ENCODE measurements at places on chromosomes 5 and 9.

DNA sequence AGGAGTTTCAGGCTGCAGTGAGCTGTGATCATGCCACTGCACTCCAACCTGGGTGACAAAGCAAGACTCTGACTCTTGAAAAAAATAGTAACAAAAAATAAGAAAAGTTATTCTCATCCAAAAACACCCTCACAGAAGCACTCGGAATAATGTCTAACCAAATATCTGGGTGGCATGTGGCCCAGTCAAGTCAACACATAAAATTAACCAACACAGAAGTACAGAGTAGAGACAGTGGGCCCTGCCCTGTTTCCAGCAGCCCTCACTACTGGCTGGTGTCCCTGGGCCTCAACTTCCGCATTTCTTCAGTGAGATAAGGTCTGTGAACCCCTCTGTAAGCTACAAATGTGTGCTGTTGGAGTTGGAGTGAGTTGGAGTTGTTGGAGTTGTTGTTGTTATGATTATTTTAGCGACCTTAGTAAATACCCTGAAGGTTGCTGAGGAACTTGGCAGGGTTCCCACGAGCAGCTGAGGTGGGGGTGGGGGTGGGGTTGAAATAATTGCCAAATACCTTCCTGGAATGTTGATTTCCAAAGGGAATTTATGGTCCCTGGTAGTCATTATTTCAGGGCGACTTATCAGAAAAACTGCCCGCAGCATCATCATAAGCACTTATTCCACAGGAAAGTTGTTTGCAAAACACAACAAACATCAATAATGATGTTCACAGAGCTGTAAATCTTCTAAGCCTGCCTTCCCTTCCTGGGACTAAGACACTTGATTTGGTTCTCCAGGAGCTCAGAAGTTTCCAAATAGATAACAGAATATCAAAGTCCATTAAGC is 30.2 kb downstream of the C5orf15 start:
- peak; percentile 55 for DNase-seq

- DNase-seq: no peak
Observed at GRCh38 chr9:79193001-79193400, 378.8 kb upstream of the TLE4 start.

DNA sequence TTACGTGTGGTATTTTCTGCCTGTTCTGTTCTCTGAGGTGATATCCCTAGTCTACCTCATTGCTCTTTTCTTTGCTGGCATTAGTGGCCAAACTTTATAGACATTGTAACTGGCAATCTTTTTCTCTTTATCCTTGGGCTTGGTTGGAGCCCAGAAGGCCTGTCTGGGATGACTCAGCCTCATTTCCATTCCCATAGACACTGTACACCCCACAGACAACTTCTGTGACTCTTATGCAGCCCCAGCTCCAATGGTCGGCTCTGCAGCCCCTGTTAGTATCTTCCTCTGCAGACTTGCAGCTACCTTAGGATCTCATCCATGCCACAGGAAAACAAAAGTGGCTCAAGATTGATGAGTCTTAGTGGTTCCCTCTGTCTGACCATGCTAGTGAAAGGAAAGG is 79.8 kb downstream of the CFAP95 start:
- no peak for DNase-seq

GRCh38 chr5:160230686-160231527 is 1.6 kb downstream of the FABP6 start:
- no peak for DNase-seq

GRCh38 chr5:71769287-71769686 is 50.2 kb downstream of the CARTPT start:
- DNase-seq: no peak

- no peak for DNase-seq
Observed at GRCh38 chr5:159198063-159199036, 11.0 kb downstream of the RNF145 start.

DNA sequence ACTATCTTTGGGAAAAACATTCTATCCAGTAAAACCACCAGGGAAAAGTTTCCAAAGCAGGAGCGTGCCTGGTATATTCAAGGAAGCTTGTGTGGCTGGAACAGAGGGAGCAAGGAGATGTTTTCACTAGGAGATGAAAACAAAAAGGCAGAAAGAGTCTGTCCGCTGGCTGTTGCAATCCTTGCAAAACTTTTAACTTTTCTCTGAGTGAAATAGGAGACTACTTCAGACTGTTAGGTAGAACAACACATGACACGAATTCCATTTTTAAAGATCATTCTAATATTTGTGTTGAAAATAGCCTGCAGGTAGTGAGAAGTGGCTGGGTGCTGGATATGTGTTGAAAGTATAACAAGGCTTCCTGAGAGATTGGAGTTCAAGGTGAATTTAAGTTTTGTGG is 69.5 kb downstream of the PRR16 start:
- no peak for DNase-seq

GRCh38 chr9:36322462-36322861 is 64.2 kb upstream of the GNE start:
- no peak for DNase-seq

GRCh38 chr5:52759331-52759730 is 28.4 kb upstream of the ITGA1 start:
- no peak for DNase-seq

DNA sequence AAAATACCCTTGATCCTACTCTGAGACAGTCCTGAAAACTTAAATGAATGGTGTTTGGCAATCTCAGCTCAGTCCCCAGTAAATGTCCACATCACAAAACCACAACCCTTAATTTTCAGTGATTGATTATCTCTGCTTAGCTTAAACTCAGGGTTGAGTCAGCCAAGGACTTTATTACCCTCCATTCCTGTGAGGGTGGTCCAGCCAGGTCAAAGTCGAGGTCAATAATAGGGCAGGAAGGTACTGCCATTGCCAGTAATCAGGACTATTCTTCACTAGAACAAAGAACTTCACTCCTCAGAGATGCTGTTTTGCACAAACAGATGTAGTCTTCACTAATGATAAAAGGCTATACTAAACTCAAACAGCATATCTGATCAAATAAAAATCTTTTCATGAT is 499.4 kb downstream of the ISL1 start:
- peak; percentile 20 for DNase-seq

- no peak for DNase-seq
Observed at GRCh38 chr5:6705088-6705487, 8.1 kb upstream of the TENT4A start.

- DNase-seq: peak; percentile 12
Observed at GRCh38 chr9:95189251-95190098, 128.0 kb downstream of the FANCC start.

DNA sequence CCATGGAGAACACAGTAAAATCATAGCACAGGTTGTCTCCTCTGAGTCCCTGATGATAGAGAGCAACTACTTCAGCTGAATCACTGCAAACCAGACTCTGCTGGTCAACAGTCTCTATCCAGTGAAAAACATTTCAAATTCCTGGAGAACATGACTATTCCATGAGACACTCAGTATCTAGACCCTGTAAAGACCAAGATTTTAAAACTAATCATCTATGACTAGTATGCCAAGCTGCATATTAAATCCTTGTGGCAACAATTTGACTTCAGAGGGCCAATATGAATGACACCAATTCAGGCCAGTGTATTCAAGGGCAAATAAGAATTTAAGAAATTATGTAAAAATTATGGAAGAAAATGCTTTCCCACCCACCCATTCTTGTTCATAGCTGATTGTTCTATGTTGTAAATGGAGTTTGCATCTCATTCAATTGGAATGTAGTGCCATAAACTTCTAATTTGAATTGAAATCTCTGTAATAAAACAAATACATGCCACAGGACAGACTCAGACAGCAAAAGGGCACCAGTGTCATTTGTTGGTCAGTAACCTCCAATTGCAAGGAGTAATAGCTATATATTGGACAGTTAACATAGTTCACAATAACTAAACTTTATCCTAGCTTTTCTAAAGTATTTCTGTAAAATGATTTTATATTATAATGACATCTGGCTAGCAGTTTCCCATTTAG is 80.1 kb upstream of the LPAR1 start:
- no peak for DNase-seq

GRCh38 chr9:73152543-73152844 is 829 bp downstream of the ANXA1 start:
- DNase-seq: no peak

DNA sequence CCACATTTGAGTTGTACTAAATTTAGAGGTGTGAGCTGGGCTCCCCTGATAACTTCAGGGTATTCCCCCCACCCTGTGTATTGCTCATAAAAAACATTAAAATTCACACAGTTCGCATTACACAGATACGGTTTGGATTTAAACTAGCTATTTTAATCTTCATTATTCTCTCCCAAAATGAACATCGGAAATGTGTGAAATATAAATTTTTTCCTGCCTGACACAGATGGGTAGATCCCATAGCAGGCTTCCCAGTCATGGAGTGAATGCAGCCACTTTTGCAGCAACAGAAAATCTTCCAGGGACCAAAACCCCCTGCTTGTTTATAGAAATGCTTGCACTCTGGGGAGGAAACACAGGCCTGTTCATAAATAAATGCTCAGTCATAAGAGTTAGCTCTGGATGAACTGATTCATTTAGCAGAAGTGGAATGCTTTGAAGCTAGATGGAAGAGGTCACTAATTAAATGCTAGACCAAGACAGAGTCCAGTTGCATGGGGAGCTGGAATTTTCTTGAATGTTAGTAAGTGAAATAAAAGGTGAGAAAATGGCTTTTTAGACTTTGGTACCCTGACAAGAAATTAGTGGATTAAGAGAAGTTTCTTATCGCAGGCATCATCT is 115.6 kb downstream of the PDE8B start:
- no peak for DNase-seq

DNA sequence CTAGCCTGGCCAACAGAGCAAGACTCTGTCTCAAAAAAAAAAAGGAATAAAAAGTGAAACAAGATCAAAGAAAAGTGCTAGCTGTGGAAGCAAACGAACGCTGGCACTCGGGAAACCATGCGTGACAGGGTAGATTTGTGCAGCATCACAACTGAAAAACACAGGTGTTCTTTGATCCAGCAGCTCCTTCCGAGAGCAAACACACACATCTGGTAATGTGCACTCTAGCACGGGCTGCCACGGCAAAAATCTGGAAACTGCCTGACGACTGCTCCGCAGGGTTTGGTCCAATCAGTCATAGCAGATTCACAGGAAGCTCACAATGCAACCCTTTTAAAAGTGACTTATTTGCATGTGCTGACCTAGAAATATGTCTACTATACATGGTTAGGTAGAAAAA is 80.0 kb downstream of the SYK start:
- no peak for DNase-seq

DNA sequence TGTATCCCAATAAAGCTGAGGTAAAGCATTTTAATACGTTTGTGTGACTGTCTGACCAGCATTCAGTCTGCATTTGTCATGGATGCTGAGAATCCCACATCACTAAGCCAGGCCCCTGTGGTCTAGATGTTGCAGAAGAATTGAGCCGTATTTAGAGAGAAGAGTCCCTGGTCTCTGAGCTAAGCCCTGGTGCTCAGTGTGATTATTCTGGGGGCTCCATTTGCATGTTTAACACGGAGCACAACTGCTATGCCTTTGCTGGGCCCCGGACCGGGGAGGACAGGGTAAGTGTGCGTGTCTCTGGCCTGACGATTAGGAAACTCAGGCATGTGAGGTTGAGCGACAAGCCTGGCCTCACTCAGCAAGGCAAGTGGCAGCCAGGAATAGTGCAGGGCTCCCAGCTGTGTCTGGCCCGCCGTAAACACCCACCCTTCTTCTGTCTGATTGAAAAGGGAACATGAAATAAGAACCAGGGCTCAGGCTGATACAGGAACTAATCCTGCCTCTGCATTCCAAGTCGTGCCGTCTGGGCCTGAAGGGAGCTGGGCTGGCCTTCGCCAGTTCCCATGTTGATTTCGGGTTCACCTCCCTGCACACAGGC is 22.3 kb downstream of the FAM78A start:
- DNase-seq: no peak

GRCh38 chr5:119991625-119992024 is 362.3 kb downstream of the FAM170A start:
- no peak for DNase-seq

DNA sequence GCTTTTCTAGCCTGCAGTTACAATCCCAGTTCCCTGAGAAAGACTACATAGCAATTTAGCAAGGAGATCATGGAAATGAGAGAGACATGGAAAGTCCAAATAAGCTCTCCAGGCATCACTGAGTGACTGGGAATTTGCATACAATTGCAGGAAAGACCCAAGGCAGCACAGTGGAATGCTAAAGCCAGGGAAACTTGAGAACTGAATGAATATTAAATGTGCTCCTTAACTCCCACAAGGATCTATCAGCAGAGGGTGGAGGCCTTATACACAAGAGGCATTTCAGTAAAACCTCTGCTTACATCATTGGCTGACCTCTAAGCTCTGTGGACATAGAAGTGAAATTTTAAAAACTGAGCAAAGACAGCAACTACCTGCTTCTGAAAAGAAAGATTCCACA is 355.6 kb upstream of the DAB2 start:
- DNase-seq: no peak

- DNase-seq: no peak
Observed at GRCh38 chr9:134626571-134627416, 14.8 kb upstream of the COL5A1 start.

- DNase-seq: no peak
Observed at GRCh38 chr9:37998881-37999587, 70.0 kb downstream of the SHB start.

DNA sequence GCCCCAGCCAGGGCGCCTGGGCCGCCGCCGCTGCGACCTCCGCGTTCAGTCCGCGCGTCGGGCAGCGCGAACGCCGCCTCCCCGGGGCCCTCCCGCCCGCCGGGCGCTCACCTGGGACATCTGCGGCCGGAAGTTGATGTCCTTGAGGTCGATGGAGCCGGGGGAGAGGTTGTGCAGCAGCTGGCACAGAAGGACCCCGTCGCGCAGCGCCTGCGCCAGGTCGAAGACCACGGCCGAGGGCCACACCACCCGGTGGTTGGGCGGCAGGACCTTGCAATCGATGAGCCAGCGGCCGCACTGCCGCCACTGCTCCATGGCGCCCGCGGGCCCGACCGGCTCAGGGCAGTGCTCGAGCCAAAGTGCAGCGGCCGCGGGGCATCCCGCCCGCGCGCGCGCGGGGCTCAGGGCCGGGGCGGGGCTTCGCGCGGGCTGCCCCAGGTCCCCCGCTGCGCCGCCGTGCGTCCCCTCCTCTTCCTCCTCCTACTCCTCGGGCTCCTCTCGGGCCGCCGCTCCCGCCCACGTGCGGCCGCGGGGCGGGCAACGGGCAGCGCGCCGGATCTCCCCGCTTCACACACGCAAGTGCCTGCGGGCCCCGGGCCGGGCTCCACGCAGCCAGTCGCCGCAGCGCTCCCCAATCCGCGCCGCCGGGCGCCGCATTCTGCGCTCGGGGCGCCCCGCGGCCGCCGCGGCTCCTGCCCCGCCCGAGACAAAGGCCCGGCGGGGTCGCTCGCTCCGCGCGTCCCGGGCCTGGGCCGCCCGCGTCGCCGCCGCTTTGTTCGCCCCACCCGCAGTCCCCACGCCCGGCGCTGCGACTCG is at the start of gene VAV2:
Gene VAV2, minus strand, starts transcription at position 361 of the 816 bp plus-strand sequence. Its CDS starts 46 bp downstream, at position 315.
- peak; percentile 66 for DNase-seq

Measured in HuH-7 (cell line).